ENCODE measurements at places on chromosomes 12 and 14. TPM values are rescaled to one million over a fixed set of nuclear protein-coding genes. Genes with fewer than 3 reads are reported as not detected.
A peak's percentile ranks its signal among the peaks of the same experiment; 100 is the strongest.

SLC6A12 gene
- total RNA-seq = 3.4 TPM

C3AR1 gene
- total RNA-seq = 0.40 TPM

CLEC4D gene
- not detected for total RNA-seq

HOXC4 gene
- total RNA-seq = 2.4 TPM

KCNJ8 gene
- total RNA-seq = 1.1 TPM

NUBPL gene
- total RNA-seq = 13.7 TPM

SDS gene
- not detected for total RNA-seq

C1R gene
- total RNA-seq = 2.9 TPM

TESPA1 gene
- total RNA-seq = 1.1 TPM

SMCO2 gene
- not detected for total RNA-seq

LRTM2 gene
- not detected for total RNA-seq

AQP6 gene
- total RNA-seq = not detected

HOXC10 gene
- total RNA-seq = 5.3 TPM

KRT73 gene
- not detected for total RNA-seq

DNA sequence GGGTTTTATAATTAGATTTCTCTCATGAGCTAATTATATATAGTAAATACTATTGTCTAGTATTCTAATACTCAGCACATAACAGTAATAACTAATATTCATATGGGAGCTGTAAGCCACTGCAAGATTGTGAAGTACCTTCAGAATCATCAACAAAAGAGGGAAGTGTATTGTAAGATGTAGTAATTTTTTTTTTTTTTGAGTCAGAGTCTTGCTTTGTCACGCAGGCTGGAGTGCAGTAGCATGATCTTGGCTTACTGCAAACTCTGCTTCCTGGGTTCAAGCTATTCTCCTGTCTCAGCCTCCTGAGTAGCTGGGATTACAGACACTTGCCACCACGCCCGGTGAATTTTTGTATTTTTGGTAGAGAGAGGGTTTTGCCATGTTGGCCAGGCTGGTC, 3.1 kb downstream of the GPR33 start:
- no peak for DNase-seq

- DNase-seq = no peak
Measured at GRCh38 chr12:15693228-15693911, 95.8 kb downstream of the EPS8 start.

DNA sequence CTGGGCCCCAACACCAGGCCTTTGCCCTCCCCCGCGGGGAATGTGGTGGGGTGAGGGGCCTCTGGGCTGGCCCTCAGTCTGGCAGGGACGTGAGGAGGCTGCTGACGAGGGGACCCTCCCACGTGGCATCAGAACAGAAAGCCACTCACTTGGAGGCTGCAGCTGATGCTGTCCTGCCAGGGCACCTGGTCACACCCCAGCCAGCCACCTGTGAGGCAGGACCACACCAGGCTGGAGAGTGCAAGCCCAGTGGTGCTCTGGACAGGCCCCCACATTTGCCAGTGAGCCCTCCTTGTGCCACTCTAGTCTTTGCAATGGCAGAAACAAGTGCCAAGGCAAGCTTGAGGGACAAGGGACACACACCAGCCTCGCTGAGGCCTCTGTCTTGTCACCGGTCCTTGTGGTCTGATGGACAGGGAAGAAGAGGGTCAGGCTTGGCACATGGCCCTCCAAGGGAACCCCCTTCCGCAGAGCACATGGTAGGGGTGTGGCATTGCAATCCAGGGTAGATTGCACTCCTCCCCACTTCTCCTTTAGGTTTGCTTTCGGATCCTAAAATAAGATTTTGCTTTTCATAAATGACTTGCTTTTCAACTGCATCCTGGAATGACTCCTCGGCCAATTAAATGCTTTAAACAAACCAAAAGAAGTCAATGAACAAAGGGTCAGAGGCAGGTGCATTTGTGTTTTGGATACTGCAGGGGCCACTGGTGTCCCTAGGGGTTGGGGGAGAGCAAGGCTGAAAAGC, 53.7 kb downstream of the CCDC88C start:
- no peak for DNase-seq

DNA sequence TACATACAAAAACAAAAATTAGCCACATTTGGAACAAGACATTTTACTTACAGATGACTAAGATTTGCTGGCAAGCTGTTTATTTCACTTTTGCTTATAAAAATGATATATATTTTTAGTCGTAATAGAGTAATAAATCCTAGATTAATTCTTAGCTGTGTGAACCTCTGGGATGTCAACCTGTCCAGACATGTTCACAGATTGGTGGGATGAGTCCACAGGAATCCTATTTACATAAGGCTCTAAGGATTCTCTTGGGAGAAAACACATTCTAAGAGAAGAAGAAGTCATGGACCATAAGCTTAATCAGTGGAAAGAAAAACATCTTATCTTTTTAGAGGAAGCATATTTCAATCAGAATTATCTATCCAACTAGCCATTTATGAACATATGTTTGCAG, 797.4 kb downstream of the C12orf50 start:
- no peak for DNase-seq

- DNase-seq = no peak
Measured at GRCh38 chr12:92654929-92655328, 47.9 kb upstream of the PLEKHG7 start.

GRCh38 chr14:23068789-23069412, 11.6 kb upstream of the CDH24 start:
- DNase-seq = peak; percentile 92

DNA sequence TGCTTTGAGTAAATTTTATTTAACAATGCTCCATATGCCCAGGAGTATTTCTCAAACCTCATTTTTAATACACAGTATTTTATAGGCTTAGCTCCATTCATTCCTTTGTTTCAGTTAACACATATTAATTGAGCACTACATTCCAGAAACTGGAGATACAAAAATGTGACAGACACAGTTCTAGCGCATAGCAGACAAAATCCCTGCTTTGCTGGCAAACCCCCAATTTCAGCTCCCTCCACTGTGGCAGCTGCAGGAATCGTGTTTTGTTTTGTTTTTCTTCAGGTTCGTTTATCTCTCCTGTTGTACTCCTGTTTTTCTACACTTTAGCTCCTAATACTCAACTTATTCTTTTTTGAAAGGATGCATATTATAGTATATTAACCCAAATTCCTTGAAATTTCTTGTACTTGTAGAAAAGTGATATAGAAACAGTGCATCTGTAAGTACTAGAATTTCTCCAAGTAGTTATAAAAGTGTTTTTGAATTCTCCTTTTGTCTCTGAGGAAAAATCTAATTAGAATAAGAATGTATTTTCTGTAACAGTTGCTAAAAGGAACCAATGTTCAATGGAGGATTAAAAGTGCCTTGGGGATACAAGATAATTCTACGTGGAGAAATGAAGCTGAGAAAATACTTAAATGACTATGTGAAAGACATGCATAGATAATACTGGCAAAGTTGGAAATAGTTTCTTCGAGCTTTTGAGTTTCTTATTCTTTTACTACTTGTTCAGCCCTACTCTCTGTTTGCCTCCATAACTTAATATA, 6.4 kb upstream of the RAB21 start:
- no peak for DNase-seq

- no peak for DNase-seq
Measured at GRCh38 chr12:100671396-100672074, 98.1 kb downstream of the GAS2L3 start.

GRCh38 chr12:119204131-119204530, 25.4 kb downstream of the HSPB8 start:
- no peak for DNase-seq

GRCh38 chr14:32413967-32414640, 85.0 kb downstream of the AKAP6 start:
- DNase-seq = no peak

DNA sequence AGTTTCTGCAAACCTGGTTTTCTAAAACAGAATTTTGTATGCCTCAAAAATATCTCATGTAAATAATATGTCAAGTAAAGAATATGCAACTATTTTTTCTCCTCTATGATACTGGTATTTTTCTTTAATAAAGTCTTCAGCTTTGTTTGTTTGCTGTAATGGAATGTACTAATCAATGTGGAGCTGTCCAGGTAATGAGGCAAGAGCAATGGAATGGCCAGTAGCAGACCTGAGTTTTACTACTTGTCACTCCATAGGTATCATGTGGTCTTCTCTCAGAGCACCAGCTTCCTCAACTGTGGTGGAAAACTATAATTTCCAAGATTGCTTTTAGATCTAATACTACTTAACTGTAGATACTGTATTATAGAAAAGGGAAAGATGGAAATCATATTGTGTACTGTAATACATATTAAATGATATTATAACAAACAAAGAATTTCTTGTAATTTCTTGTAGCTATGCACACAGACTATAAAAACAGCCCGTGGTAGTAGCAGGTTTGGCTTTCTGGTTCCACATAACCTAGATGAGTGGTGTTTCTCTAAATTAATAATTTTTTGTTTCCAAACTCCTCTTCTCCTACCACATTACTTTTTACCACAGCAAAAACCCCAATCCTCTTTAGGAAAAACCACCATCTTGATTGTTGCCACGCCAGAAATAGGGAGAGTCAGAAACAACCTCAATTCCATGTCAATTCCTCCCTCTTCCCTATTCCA, 70.6 kb downstream of the KIF21A start:
- DNase-seq = no peak

DNA sequence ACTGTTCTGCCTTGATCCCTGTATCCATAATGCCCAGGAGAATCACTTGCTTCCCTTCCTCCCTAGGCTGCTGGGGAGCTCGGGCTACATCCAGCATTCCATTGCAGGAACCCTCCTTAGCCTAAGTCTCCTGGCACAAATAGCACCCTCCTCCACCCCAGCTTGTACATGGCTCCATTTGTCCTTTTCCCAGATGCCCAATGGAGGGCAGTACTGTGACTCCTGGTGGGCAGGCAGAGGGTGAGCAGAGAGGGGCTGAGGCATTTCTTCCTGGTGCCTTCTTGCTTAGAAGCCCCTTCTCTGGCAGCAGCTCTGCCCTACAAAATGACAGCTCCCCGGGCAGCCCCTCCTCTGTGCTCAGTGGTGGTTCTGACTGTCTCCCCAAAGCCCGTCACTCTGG, 86.5 kb downstream of the RBM19 start:
- no peak for DNase-seq

DNA sequence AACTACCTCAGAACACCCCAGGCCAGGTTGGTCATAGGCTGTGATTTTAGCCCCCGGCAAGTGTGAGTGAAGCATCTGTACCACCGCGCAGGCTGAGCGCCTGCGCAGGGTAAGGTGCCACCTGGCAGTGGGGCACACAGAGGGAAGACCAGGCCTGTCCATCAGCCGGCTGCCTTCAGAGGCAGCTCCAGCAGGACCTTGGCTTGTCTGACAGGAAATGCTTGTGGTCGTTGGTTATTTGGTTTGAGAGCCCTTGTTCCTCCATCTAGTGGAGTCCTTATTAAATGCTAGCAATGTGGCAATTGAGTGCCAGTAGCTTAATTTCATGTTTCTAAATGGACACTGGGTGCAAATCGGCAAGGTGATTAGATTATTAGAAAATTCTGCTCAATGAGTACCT, 27.5 kb downstream of the SLC25A29 start:
- peak; percentile 77 for DNase-seq

DNA sequence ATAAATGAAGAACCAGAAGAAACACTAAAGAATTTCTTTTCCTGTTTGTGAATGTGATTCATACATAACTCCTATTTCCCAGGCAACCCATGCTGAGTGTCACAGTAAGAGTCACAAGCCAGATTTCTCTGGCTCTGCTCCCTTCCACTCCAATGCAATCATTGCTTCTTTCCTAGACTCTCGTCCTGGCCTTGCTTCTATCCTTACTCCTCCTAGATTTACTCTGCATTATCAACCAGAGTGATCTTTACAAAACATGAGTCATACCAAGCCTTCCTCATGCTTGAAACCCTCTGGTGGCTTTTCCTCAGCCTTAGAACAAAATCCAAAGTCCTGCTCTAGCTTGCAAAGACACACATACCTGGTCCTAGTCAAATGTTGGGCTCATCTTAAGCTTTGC, 13.3 kb downstream of the IL22 start:
- DNase-seq = peak; percentile 60

DNA sequence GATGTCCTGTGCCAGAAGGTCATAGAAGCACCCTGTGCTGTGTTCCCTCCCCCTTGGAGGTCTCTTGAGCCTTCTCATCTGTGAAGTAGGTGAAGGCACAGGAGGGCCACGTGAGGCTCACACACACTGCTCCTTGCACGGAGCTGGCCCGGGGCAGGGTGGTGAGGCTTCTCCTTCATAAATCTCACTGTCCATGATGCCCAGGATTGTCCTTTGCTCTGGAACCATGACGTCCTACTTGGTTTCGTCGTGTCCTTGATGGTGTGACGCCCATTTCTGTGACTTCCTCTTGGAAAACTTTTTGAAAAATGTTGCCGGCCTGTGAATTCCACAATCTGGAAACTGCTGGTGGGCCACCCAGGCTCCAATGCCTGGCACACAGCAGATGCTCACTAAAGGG, 34.4 kb downstream of the SH2B3 start:
- DNase-seq = no peak

DNA sequence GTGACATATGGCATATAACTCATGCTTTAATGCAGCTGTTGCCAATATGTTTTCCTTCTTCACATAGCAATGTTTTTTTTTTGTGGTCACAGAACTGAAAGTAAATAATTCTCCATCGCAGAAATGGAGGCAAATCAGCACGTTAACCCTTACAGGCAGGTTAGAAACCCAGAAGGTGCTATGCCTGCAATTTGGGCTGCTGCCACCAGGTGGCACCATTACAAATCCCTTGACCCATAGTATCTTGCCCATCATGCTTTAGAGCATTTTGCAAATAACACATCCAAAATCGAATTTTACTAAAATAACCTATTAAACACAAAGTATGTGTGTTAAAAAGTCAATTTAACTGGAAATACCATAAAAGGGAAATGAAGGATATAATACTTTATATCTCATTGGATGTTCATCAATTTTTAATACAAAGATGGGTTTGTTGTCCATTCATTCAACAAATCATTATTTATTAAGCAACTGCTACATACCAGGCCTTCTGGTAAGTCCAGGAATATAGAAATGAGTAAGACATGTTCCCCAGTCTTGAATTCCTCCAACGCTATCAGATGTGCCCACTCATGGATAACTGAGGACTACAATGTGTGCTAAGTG, 340.1 kb downstream of the GLT1D1 start:
- DNase-seq = no peak

GRCh38 chr12:3155702-3156370, 78.7 kb downstream of the TSPAN9 start:
- DNase-seq = no peak

GRCh38 chr12:26878661-26879119, 45.7 kb upstream of the ITPR2 start:
- DNase-seq = no peak

- DNase-seq = no peak
Measured at GRCh38 chr12:74031045-74031444, 506.6 kb upstream of the ATXN7L3B start.

DNA sequence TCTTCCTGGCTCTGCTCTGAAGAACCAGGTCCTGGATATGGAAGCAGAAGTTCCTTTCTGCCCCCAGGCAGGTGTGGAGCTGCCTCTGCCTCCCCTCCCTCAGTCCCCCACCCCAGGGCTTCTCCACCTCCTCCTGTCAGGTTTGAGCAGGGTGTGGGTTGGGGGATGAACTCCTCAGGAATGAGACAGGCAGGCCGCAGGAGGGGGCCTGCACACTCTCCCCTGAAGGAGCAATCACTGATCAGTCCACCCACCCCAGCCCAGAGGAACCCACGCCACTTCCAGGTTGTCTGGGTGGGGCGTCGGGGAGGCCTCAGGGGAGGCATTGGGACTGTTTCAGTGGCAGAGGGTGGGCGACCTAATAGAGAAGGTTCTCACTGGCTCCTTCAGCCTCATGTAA, 26.6 kb downstream of the FAIM2 start:
- DNase-seq = no peak

Data from Daoy (cell line).